ENCODE measurements at places on chromosomes 1 and 21.

DNA sequence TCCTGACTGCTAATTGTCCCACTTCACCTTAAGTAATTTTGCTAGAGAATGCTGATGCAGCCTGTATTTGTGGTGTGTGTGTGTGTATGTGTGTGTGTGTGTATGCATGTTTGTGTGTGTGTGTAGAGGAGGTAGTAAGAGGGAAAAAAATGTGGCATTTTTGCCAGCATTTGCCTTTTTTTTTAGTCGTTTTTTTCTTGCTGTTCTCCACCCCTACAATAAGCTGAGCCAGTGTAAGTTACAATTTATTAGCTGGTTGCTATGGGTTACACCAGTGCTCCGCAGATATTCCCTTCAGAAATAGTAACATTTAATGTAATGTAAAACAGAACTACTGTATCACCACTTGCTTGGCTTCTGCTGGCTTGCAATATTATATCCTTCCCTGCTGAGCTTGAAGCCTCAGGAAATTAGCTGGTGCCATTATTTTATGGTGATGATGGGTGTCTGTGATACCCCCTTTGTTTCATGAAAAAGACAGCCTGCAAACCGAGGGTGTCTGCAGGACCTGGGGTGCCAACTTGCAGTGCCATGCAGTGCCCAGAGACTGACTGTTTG, 23.4 kb upstream of the IGSF3 start:
- DNase-seq = peak; percentile 36

DNA sequence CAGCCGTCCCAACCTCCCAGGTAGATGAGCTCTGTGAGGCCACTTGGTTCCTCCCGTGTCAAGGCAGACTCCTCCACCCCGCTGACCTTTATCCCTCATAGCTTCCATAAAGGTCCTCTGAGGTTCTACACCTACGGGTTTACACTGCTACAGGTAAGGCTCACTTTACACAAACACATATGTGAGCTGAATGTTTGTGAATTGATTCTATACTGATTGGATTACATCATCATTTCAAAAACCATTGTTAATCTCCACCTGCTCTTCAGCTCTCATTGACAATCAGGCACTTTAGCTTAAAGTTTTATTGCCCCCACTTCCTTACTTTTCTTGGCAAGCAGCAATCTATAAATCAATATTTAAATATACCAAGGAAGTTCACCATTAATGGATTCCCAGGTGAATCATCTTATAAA, 12.8 kb upstream of the RGS16 start:
- no peak for DNase-seq

DNA sequence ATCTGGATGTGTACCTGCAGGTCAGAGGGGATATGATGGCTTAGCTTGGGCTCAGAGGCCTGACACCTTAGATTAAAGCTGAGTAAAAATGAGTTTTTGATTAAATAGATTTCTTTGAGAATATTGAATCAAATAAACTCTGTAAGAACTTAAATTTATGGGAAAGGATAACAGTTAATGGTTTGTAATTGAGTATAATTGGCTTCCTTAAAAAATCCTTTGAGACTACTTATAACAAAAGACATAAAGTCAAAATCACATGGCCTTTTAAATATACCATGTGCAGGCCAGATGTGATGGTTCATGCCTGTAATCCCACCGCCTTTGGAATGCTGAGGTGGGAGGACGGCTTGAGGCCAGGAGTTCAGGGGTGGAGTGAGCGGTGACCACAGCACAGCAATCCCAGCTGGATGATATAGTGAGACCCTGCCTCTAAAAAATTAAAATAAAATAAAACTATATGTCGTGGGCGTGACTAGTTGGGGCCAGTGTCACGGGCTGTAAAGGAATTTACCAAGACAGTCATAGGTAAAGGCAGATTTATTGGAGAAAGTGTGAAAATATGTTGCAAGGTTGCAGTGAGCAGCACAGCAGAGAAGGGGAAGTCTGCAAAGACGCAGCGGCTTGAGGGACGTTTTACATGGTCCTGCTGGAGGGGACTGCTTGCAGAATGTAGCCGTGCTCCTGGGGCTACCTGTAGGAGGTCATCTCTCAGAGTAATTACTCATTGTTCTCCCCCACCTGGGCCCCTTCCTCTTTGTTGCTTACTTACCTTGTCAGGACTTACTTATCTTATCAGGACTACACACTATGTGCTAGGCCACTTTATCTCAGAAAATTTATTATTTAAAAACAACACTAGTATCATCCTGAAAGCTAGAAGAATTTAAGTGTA, 122.3 kb downstream of the ZMYM4 start:
- peak; percentile 49 for DNase-seq

- no peak for DNase-seq
Observed at GRCh38 chr1:116938216-116938615, 28.5 kb downstream of the PTGFRN start.

DNA sequence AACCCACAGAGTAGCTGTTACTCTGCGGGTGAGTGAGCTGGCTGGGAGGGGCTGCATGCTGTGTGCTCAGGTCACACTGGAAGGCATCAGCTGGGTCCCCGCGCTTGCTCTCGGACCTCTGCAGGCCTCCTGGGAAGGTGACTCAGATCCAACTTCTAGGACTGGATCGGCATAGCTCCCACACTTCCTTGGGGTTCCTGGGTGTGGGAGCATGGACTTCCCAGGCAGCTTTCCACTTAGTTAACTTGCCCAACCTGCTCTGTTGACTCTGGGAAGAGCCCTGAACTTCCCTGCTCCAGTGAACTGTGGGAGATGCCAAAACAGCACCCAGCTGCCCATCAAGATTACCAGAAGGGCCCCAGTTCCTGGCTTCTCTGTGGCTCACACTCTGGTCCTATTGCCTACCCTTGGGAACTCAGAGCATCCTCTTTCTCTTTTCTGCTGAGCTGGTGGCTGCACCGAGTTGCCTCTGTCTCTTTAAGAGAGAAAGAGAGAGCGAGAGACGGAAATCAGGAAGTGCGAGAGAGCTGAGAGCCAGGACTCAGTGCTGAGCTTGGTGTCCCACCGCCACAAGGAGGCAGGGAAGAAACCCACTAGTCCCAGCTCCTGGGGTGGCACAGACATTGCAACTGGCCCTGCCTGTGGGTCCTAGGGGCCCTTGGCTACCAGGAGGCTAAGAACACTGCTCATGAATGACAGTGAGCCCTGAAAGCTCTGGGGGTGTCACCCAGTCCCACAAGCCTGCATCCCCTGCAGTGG, at the start of gene IKBKE:
TSS of gene IKBKE (plus strand) at position 544 of the 759 bp plus-strand sequence. CDS start 2,752 bp downstream, outside the sequence.
- peak; percentile 70 for DNase-seq

GRCh38 chr1:243542739-243543415, 287.0 kb downstream of the SDCCAG8 start:
- DNase-seq = no peak

DNA sequence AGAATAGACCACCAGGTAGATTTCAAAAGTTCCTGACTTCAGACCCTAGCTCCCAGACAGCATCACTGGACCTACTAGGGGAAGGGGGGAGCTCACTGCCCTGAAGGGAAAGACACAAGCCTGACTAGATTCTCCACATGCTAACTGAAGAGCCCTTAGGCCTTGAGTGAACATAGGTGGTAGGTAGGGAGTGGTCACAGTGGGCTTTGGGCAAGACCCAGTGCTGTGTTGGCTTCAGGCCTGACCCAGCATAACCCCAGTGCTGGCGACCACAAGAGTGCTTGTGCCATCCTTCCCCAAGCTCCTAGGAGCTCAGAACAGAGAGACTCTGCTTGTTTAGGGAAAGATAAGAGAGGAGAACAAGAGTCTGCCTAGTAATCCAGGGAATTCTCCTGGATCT, 51.1 kb upstream of the ACADM start:
- no peak for DNase-seq

DNA sequence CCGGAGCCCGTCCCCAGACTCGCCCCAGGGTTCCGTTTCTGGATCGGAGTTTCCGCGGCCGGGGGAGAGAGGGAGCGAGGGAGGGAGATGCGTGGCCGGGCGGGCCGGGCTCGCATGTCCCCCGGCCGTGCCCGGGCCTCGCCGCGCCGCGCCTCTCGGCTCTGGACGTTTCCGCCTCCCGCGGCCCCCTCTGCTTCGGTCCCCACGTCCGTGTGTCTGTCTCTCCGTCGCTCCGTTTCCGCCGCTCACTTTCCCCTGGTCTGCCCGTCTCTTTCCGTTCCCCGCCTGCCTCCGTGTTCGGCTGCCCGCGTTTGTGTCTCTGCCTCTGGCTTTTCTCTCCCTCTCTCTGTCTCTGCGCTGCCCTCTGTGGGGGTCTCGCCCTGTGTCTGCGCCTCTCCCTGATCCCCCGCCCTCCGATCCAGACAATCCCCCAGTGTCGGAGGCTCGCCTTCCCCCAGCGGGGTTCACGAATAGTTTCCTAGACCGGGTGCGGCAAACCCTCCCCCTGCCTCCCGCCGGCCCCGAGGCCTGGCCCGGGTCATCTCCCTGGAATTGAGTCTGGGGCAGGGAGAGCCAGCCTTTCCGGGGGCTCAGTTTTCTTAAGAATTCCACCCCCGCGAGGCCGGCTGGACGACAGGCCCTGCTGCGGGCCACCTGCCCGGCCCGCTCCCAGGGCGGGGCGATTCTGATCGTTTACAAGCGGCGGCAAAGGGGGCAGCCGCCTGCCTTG, 735 bp downstream of the NBL1 start:
- DNase-seq = peak; percentile 18

GRCh38 chr1:5312862-5313261, 658.5 kb downstream of the AJAP1 start:
- no peak for DNase-seq

GRCh38 chr1:212512816-212513559, 80.3 kb downstream of the NENF start:
- peak; percentile 90 for DNase-seq

DNA sequence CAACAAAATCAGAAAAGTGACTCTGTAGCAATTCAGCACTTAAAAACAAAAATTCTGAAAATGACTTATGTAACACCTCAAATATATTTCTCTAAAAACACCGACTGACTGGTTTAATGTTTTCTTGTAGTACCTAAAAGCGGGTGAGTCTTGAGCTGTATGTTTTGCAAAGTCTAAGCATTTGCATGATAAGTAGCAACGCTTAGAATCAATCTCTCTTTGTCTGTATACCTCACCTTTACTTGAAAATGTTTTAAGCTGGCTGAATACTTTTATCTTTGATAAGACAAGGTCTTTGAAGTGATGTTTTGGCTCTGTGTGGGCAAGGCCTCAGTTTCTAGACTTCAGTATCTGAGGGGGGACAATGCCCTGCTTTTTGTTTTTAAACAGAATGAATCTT, 8.2 kb downstream of the ITPKB start:
- DNase-seq = no peak

DNA sequence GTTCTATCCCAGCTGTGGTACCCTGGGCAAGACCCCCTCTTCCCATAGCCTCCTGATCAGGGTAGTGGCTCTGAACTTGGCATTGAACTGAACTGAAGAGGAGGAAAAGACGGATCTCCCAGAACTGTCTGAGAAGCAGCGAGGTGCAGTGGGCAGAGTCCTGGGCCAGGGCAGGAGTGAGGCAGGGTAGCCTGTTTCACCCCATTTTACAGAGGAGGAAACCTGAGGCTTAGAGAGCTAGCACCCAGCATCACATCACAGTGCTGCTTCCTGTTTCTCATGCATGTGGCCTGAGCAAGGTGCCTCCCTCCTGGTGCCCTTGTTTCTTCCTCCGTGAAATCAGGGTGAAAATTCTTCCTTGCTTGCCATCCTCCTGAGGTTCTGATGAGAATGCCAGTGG, 17.1 kb downstream of the ZNF362 start:
- DNase-seq = no peak

DNA sequence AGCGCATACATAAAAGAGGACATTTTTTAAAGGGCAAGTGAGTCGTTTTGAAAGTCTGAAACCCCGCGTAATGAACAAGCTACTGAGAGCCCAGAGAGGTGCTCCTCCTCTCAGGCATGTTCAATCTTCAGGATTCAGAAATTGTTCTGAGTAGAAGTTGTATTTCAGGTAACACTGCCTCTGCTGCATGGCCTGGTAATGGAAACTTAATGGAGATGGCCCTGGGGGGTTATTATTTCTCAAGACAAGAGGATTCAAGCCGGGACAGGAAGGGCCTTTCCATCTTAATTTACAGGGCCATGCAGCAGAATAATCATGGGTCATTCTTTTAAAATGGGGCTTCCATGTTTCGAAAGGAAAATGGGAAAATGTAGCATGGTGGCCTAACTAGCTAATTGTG, 42.1 kb upstream of the MARK1 start:
- no peak for DNase-seq

DNA sequence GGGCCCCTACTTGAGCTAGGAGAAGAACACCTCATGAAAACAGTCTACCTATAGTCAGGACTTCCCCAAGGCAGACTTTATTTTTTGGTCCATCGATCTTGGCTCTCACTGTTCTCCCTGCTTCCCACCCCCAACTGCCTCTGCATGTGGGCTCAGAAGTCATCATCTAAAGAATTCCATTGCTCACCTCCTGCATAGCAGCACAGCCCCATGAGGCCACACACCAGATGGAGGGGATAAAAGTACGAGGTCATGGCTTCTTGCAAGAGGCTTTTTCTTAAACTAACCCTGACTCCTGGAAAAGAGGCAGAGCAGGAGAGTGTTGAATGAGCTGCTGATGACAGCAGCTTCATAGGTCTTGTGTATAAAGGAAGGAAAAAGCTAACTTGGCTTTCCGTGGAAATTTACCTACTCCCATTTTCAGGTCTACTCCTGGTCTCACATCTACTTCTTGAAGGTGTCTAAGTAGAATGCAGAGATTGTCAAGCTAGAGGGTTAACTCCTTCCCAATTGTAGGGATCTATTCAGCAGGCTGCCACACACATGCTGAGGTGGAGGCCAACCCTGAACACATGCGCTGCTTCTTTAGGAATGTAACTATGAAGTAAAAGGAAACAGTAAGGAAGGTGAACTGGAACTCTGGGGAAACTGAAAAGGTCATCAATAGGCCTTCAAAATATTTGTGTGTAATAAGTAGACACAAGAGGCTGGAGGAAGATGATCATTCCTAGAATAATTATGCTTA, 18.7 kb downstream of the WNT2B start:
- peak; percentile 95 for DNase-seq

- peak; percentile 84 for DNase-seq
Observed at GRCh38 chr1:32988665-32989064, 24.1 kb upstream of the RNF19B start.

GRCh38 chr21:39650306-39650705, 37.6 kb downstream of the B3GALT5 start:
- no peak for DNase-seq

- no peak for DNase-seq
Observed at GRCh38 chr21:45525910-45526306, 16.3 kb downstream of the SLC19A1 start.

GRCh38 chr1:7721940-7722669, 49.0 kb upstream of the VAMP3 start:
- DNase-seq = no peak

DNA sequence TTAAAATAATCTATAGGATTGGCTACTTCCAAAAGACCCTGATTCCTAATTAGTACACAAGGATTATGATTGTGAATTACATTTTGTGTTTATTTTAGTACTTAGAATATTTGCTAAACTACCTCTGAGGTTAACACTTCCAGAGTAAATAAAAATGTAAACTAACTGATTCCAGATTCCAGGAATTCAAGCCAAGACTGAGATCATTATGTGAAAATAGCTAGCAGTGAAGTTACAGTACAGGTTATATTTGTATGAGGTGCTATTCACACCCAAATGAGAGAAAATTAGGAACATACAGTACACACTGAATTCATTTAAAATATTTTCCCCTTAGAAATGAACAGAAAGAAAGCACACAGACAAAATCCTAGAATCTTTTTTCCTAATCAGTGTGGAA, 28.8 kb downstream of the TTLL7 start:
- no peak for DNase-seq
